Caudate nucleus (tissue), 63 donors: ENCODE measurements at places on chromosomes 4 and X.

DNA sequence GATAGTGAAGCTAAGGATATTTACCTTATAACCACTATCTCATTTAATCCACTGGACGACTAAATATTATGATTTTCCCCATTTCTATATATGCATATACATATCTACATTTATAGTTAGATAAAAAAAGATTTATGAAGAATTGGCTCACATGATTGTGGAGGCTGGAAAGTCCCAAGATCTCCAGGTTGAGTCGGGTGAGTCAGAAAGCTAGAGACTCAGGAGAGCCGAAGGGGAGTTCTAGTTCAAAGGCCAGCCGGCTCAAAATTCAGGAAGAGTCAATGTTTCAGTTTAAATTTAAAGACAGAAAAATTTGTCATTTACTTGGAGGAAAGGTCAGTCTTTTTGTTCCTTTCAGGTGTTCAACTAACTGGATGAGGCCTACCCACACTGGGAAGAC, 158.2 kb upstream of the CPEB2 start:
- DNase-seq = no peak

GRCh38 chr4:111988514-111988913, 156.7 kb upstream of the FAM241A start:
- no peak for DNase-seq

DNA sequence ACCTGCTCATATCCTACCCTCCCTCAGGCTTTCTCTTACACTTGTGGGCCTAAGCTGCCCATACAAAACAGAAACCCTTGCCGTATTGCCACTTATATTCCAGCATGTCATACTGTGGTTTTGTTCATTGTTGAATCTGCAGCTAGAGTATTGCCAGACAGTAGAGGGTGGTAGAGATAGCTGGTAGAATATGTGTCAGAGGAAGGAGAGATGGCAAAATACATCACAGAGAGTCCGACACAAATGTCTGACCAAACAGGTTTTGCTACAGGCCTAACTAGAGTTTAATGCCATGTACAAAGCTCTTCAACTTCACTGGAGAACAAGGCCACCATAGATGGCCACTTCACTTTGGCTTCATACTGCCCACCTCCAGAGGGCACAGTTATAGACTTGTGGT, 160.1 kb downstream of the EFHC2 start:
- no peak for DNase-seq

- no peak for DNase-seq
These were observed 17.6 kb upstream of the PRDM8 start for GRCh38 chr4:80179637-80180161.

- peak; percentile 5 for DNase-seq
These were observed 2.7 kb upstream of the BMX start for GRCh38 chrX:15497865-15498264.

DNA sequence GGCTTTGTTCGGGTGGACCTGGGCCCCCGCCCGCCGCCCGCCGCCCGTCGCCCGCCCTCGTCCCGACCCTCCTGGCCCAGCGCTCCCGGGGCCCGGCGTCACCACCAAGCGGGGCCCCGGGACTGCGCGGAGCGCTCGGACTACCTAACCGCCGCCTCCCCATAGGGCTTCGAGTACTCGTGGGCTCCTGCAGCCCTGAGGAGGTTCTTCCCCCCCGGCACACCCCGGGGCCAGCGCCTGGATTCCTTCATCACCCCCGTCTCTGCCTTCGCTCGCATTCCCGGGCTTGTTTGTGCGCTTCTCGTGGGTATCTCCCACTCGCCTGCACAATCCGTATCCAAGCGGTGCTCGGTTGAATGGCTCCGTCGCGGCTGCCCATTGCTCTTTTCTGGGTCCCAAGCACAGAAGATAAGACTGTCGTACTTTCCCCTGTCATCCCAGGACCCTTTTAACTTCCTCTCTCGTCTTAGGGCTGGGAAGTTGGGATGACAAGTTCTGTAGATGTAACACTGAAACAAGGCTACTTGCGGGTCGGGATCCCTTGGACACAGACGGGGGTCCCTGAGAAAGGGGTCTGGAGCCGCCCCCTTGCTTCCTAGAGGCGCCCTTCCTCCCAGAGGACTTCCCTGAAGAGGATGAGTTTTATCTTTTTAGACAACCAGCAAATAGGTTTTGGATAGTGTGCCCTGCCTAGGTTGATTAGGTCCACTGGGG, 565 bp downstream of the MOB1B start:
- peak; percentile 23 for DNase-seq

DNA sequence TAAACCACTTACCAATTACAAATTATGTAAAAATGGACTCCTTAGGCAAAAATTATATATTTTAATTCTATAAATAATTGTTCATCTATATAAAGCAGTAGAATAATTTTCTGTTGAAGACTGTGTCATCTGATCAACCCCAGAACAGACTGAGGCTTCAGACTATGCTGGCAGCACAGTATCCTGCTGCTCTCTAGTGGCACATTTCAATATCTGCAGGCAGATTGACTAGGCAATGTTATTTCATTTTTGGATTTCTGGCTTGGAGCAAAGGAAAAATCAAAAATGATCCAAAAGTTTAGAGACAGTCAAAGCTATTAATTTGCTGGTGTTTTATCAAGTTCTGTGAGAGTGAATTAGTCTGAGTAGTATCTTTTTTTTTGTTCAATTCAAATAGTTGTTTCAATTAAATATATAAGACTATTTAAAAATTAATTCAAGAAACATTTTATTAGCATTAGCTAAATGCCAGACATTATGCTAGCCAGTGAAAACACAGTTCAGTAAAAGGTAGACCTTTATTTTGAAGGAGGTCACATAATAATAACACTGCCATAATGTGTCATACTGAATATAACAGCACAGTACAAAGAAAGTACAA, 21.3 kb upstream of the SULT1E1 start:
- peak; percentile 3 for DNase-seq

GRCh38 chrX:48852857-48853256, 17.4 kb upstream of the PCSK1N start:
- no peak for DNase-seq

GRCh38 chr4:7426525-7427171, 8.1 kb downstream of the PSAPL1 start:
- DNase-seq = no peak

DNA sequence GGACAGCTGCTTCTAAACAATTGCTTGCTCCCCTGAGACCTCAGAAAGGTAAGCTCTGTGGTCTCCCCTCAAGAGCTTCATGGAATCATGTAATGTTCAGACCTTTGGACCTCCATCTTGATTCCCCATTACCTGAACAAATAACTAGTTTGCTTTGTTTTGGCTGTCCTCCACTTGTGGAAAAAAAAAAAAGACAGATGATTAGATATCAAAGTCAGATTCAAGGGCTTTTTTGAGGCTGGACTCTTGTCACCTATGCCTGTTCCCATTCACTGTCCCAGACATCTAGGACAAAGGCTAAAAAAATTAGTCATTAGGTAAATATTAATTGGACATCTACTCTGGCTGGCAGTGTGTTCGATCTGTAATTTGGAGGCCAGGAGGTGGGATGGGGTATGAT, 13.3 kb downstream of the TMEM255A start:
- no peak for DNase-seq

- DNase-seq = no peak
These were observed 661 bp downstream of the SPIN4 start for GRCh38 chrX:63350465-63350877.

DNA sequence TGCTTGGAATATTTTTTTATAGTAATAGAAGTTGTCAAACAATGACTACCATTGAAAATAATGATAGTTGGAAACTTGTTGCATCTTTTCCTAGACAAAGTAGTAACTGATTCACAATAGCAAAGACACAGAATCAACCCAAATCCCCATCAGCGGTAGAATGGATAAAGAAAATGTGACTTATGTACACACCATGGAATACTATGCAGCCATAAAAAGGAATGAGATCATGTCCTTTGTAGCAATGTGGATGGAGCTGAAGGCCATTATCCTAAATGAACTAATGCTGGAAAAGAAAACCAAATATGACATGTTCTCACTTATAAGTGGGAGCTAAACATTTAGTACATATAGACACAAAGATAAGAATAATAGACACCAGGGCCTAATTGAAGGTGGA, 49.7 kb downstream of the ATP10D start:
- DNase-seq = no peak

- DNase-seq = no peak
These were observed 459.9 kb upstream of the GNPDA2 start for GRCh38 chr4:45186249-45186648.

DNA sequence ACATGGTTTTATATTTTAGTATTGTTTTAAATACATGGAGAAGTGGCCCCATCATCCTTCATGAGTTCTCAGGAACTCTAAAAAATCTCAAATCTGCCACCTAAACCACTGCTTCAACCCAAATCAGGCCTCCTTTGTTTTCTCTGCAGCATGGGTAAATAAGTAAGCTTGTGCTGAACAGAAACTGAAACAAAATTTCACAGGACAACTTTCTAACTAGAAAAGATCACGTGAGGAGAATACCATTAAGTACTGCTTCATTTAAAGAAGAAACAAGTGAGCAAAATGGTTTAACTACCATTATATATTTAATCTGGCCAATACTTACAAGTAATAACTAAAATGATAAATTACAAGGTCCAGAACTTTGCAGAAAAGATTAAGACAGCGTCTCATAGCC, 2.5 kb downstream of the ARAP2 start:
- DNase-seq = no peak

- no peak for DNase-seq
These were observed 48.1 kb downstream of the WWC2 start for GRCh38 chr4:183147196-183147595.

DNA sequence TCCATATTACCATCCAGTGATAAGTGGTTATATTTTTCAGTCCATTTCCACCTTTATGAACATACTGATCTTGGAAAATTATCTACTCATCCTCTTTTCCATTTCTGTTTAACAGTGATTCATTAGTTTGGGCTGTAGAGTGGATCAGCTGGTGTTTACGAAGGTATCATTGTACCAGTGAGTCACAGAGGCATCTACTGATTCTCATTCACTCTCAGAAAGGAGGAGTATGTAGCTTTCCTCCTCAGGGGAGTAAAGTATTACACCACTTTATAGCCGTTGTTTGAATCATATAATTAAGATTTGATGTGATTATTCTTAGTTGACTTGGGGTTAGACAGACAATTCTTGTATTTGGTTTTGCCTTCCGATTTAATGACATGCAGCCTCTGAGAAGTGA, 74.7 kb downstream of the GALNT7 start:
- no peak for DNase-seq

- no peak for DNase-seq
These were observed 16.2 kb downstream of the SH3RF1 start for GRCh38 chr4:169254546-169254983.

DNA sequence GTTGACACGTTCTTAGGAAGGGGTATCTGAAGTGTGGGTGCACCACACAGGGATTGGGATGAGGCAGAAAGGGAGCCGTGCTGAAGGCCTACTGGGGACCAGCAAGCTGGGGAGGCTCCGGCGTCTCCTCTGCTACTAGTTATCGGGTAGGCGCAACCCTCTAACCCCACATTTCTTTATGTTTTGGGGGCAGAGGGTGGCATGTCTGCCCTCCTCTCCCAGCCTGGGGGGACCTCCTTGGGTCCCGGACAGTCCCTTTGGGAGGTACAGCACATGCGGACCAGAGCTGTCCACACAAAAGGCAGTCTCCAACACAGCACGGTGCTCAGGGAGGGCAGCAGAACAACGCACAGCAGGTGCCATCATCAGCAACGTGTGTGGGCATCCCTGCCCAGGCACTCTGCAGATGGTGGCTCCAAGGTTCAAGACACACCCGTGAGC, 33.2 kb downstream of the WDR1 start:
- DNase-seq = no peak

DNA sequence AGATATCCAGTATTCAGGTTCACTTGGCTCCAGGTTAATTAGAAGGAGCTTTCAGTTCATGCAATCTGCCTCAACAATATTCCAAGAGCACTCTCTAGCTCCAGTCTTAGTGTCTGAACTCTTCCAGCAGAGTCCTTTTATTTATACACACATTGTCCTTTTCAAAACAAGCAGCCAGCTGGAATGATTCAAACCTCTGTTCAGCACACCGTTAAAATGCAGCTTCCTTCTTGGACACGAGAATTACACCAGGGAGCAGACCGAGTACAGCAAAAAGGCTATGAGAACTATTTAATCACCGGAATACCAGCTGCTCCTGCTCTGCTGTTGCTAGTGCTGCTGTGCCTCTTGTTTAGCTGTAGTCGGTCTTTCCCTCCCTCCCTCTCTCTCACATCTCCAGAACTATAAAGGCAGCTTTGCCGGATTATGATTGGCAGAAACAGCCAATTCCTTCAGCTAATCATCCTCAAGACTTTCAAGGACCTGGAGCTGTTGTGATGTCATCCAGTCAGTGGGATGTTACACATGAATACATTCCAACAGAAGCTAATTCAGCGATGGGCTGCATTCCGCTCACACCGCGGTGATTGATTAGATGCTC, at the start of gene NDST4:
Gene NDST4, minus strand, starts transcription at position 115 of the 601 bp plus-strand sequence. CDS start 36,584 bp downstream, outside the sequence.
- DNase-seq = peak; percentile 1

DNA sequence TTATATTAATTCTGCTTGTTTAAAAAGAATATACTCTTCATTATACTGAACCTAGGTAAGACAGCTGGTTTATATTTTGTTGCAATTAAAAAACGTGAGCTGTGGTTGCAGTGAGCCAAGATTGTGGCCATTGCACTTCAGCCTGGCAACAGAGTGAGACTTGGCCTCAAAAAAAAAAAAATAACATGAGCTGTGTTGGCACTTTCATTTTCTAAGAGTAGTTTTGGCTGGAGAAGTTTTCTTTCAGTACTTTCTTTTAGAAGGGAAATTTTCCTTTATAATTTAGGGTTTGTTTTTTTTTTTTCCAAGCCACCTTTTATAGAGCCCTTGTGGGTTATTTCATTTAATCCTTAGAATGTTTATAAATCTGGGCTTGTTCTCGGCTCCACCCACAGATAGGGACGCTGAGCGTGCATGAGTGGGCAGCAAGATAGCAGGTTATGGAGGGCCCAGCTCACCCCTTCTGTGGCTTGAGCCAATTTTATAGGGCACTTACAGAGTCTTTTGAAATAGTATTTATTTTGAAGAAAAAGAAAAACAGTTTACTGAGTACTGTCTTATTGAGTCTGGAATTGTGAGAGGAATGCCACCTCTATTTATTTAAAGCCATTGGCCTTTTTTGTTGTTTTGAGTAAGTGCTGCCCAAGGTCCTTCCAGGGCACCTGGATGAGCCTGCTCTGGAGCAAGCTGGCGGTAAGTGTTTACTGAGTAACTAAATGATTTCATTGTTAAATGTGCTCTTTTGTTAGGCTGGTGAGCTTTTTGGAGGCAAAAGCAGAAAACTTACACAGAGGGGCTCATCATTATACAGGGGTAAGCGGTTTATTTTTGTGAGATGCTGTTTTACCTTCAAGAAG, 60.9 kb downstream of the HTT start:
- no peak for DNase-seq

GRCh38 chrX:1657367-1658070, 42.7 kb downstream of the ASMT start:
- no peak for DNase-seq

- no peak for DNase-seq
These were observed 19.6 kb upstream of the NKRF start for GRCh38 chrX:119625843-119626242.

- DNase-seq = no peak
These were observed 51.8 kb upstream of the DUX4 start for GRCh38 chr4:190121759-190122158.

GRCh38 chr4:34720571-34720970, 1523.7 kb downstream of the ARAP2 start:
- DNase-seq = no peak
